ENCODE measurements at places on chromosomes 5 and 9.

DNA sequence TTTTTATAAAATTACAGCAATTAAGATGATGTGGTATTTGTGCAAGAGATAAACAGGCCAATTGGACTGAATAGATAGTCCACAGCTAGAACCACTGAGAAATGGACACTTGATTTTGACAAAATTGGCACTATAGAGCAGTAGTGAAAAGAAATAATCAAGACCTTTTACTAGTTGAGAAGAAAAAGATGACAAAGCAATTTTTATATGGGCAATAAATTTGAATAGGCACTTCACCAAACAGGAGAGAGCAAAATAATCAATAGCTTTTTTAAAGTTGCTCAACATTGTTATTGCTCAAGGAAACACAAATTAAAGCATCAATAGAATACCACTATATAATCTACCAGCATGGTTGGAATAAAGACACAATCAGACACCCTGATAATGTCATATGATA is 193.5 kb upstream of the FTMT start:
- no peak for DNase-seq

DNA sequence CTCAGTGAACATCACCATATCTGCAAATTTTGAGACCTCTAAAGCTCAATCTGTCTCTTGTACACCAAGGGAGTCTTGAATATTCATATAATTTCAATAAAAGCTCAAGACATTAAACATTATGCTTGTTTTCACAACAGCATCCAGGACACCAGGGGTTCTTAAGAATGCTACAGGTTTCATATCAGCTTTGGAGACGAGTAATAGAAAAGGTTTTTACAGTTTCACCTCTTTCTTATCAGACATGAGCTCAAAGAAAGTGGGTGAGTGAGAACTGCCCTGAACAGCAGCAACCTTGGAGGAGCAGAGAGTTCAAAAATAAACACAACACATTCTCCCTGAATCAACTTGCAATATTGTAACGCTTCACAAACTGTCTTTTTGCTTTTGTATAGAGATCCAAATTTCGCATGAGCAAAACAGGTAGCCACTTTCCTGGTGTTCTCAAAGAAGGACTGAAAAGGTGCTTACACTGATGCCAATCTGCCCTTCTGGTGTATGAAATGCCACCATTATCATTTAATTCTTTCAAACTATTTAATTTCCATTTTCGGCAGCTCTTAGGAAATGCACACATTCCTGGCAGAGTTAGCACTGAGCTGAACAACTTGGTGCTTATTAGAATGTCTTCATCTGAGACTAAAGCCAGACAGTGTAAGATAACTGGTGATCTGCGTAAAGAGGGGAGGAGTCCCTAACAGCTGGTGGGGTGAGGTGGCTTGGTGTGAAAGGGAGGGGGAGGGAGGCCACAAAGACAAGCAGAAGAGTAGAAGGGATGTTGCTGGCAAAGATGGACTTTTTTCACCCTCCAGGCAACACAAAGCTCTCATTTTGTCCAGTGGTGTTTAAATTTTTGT is 535.3 kb downstream of the PDE4D start:
- DNase-seq: no peak

DNA sequence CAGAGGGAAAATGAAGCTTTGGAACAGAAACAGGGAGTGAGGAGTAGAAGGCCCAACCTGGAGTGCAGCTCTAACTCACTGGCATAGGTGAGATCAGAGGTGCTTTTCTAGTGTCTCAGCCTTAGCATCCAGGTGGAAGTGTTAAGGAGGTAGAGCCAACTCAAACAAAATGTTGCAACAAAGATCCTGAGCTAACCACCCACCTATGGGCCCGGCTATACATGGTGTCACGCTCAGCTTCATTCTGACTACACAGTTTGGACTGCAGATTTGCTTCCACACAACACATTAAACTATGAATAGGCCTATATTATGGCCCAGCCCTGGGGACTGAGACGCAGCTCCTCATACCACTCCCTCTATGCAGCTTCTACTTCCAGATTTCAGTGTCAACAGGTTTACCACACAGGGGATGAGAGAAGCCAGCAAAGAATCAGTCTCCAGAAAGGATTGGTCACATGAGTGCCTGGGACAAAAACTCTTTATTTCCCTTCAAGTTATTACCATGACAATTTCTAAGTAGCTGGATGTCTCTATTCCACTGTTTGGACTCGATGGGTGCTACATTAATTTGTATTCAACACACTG is 9.0 kb downstream of the C5orf63 start:
- DNase-seq: no peak

DNA sequence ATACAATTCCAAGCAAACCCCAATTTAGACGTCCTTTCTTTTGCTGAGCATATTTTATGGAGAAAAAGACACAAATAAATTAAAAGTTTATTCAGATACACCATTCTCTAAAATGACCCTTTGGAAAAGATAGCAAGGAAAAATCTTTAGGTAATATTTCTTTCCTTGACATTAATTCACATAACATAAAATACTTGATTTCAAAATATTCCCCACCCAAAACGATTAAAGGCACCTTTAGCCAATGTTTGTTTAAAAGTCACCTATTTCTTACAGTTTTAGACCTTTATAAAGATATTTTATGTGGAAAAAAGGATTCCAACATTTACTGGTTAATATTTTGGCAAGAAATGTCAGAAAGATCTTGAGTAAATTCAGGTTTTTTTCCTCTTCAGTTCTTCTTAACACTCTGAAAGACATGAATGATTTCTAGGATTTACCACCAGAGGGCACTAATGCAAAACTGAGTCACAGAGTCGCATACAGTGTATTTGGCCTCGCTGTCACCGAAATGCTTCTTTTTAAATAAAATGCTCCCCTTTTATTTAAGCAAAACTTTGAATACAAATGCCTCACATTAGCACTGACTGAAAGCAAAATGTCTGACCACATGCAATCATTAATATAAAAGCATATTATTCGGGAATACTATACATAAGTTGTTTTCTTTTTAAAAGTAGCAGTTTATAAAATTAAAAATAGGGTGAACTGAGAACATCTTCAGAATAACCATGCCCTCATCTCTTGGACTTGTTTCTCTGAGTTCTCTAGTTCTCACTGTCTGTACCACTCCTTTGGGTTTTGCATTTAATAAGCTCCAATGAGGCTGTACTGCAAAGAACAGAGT is 122.5 kb downstream of the SLC1A3 start:
- no peak for DNase-seq

- no peak for DNase-seq
Observed at GRCh38 chr9:104784098-104784497, 20.2 kb downstream of the NIPSNAP3B start.
